ENCODE measurements at places on chromosomes 3 and 15.

GRCh38 chr3:64667138-64667537 lies 20.7 kb downstream of the ADAMTS9 start:
- DNase-seq = no peak

- DNase-seq = peak; percentile 35
These were observed 42.5 kb downstream of the TPRA1 start for GRCh38 chr3:127547761-127548605.

GRCh38 chr3:2377281-2377680 lies 278.6 kb downstream of the CNTN4 start:
- DNase-seq = no peak

DNA sequence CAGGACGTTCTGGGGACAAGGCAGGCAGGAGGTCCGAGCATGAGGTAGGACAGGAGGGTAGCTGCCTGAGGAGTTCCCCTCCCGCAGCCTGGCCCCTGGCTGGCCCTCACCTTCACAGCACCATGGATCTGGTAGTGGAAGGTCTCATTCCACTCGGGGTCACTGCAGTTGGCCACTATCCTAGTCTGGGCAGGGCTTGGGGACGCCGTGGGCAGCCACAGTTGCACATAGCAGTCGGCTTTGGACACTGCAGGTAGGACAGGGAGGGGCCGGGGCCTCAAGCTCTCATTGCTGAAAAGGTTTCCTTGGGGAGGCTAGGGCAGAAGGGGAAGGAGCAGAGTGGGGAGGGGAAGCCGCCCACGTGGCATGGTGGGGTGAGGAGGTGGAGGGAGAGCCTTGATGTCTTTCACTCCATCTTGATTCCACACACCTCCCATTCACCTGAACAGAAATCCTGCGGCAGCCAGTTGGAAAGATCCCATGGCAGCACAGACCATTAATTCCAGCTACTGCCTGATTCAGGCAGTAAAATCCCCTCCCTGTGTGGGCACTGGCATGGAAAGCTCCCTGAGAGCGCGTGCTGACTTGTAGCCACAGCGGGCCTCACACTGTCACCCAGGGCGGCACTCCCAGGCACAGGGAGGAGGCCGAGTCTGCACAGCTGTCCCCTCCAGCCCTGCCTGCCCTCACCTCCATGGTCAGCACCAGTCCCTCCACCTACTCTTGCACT lies 2.1 kb downstream of the PLA2G4F start:
- DNase-seq = no peak

DNA sequence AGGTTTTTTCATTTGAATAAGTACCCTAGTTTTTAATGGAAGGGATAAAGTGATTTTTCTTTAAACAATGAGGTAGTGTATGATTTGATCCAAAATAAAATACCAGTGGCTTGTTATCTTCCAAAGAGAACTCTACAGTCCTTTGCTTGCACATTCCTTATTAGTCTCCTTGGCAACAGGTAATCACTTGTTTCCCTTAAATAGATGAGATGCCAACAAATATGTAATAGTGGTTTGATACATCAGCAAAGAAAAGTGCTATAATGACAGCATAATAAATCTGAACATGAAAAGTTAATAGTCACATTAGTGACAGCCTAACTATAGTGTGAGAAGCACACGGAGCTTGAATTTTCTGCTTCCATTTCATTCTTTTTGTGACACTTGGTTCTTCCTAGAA lies 360.2 kb downstream of the ZNF385D start:
- DNase-seq = no peak

DNA sequence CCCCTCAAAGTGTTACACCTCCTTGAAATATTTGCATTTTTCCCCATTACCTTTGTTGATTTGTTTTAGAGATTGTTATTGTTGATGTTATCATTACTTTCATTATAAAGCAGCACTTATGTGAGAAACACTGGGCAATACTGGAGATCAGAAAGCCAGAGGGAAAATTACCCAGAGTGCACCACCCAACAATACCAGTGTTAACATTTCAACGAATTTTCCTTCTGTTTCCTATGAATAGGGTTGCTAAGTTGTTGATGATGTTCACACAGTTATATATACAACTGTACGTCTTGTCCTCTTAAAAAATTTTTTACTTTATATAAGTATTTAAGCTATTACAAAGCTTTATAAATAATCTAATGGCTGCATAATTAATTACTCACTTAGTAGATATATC lies 173.6 kb upstream of the UMPS start:
- no peak for DNase-seq

- no peak for DNase-seq
These were observed 4.0 kb downstream of the TMEM89 start for GRCh38 chr3:48617559-48617958.

DNA sequence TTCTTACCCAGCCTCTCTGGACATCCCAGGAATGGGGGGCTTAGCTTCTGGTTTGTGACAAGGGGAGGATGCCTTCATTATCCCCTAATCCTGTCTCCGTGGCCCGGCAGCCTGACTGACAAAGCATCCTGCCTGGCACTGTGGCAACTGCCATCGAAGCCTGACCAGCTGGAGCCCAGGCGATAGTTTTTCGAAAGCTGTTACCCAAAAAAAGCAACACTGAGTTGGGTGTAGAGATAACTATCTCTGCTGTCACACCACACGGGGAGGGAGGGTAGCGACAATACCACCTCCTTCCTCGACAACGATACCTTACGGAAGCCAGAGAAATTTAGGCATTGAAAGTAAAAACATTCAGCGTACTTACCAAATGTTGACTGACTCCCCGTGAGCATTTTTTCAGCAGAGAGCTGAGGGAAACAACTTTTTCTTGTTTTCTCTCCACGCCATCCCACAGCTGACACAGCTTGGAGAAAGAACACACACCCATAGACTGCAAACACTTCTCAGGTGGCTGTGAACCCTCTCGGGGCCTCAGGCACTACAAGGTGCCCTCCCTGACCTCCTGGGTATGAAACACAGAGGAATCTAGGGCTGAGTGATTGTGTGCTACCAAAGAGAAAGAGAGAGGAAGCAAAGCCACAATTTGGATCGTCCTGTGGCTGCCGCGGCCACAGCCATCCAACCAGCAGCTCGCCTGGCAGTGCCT lies 361.9 kb upstream of the ICE2 start:
- no peak for DNase-seq

DNA sequence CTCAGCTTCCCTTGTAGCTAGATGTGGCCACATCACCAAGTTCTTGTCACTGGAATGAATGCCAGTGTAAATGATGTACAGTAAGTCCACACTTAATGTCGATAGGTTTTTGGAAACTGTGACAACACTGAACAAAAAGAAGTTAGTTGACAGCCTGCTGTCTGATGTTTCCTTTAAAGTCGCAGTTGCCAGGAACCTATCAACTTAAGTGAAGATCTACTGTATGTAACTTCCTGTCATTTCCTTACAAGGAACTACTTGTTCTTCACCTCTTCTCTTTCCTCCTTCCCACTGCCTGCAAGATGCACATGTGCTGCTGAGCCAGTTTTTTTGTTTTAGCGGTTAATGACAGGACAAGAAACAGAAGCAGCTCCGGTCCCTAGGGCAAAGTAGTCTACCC lies 44.6 kb downstream of the HDGFL3 start:
- no peak for DNase-seq

DNA sequence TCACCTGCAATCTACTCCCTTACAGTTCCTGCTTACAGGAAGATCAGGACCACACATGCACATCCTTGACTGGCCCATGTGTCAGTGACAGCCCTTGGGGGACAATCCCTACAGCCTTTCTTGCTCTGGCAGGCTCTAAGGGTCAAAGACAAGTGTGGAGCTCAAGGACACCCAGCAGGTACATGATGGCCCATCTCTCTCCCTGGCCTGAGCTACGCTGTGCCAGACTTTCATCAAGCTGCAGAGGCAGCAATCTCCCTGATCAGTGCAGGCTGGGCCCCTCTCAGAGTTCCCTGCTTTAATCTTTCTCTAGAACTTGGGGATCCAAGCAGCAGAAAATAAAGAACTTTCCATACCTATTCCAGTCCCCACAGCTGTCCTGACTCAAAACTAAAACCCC lies 2.6 kb downstream of the SEMA7A start:
- no peak for DNase-seq

- no peak for DNase-seq
These were observed 6.7 kb downstream of the EFCC1 start for GRCh38 chr3:129007792-129008191.

DNA sequence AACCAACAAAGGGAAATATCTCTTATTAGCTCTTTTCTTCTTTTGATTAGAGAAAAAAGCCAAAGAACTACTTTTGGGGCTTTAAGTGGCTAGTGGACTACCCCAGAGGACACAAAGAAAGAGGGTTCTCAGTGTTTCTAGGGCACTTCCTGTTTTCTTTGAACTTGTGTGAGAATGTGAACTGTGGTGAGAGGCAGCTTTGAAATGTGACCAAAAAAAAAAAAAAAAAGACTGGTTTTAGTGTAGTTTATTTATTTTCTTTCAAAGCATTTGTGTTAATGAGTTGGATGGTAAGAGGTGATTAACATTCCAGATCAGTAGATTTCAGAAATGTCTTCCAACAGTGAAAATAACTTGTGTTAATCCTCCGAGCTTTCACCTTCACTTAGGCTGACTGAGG lies 32.4 kb downstream of the SELENOT start:
- DNase-seq = no peak

DNA sequence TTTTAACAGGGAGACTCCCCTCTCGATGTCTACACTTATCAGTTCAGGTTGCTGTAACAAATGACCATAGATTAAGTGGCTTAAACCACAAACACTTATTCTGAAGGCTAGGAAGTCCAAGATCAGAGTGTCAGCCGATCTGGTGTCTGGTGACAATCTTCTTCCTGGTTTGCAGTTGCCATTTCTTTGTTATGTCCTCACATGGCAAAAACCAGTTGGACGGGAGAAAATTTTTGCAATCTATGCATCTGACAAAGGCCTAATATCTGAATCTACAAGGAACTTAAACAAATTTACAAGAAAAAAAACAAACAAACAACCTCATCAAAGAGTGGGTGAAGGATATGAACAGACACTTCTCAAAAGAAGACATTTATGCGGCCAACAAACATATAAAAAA lies 116.9 kb upstream of the FOXB1 start:
- DNase-seq = no peak

GRCh38 chr3:151740581-151740980 lies 6.9 kb downstream of the AADACL2 start:
- no peak for DNase-seq

DNA sequence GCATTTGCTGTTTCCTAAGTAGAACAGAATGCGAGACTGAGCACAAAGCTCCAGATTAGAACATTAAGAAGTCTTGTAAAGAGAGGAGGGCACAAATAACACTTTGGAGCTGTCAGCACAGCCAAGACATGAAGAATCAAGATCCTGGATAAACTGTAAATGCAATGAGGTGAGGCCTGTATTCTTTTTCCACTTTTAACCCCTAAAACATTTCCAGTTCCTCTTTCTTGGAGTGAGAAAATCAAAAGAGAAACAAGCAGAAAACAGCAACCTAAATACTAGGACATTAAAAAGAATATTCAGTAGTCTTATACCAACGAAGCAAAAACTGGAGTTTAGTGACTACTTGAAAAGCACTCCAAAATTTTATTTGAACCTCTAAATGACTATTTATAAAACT lies 204.3 kb downstream of the ZBTB20 start:
- no peak for DNase-seq

DNA sequence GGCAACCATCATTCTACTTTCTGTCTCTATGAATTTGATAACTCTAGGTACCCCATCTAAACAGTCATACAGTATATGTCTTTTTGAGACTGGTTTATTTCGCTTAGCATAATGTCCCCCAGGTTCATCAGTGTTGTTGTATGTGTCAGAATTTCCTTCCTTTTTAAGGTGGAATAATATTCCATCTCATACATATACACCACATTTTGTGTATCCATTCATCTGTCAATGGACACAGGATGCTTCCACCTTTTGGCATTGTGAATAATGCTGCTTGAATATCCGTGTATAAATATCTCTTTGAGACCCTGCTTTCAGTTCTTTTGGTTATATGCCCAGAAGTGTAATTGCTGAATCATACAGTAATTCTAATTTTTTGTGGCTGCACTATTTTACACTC lies 10.4 kb upstream of the ZFAND6 start:
- no peak for DNase-seq

All from inflammatory macrophage treated with lipopolysaccharide for 1 hour (primary cell).